ENCODE measurements at places on chromosomes 7 and 10. TPM values are rescaled to one million over a fixed set of nuclear protein-coding genes. Genes with fewer than 3 reads are reported as not detected.

The LIPJ gene
- under 0.01 TPM for total RNA-seq

The TUBB8 gene
- not detected for total RNA-seq

The PAPOLB gene
- not detected for total RNA-seq

The CCDC6 gene
- 11.4 TPM for total RNA-seq

The OR2A42 gene
- total RNA-seq, result not detected

The WIPF3 gene
- not detected for total RNA-seq

The GIMAP8 gene
- 0.12 TPM for total RNA-seq

The ACTL6B gene
- not detected for total RNA-seq

The COPG2 gene
- 39.3 TPM for total RNA-seq

The LDB3 gene
- not detected for total RNA-seq

The UNCX gene
- total RNA-seq, result not detected

The IGF2BP3 gene
- total RNA-seq, result 120 TPM

GRCh38 chr10:70378122-70378521, 4.3 kb downstream of the LRRC20 start:
- DNase-seq, result peak; percentile 77

GRCh38 chr10:126097558-126098225, 201.3 kb downstream of the FANK1 start:
- peak; percentile 26 for DNase-seq

DNA sequence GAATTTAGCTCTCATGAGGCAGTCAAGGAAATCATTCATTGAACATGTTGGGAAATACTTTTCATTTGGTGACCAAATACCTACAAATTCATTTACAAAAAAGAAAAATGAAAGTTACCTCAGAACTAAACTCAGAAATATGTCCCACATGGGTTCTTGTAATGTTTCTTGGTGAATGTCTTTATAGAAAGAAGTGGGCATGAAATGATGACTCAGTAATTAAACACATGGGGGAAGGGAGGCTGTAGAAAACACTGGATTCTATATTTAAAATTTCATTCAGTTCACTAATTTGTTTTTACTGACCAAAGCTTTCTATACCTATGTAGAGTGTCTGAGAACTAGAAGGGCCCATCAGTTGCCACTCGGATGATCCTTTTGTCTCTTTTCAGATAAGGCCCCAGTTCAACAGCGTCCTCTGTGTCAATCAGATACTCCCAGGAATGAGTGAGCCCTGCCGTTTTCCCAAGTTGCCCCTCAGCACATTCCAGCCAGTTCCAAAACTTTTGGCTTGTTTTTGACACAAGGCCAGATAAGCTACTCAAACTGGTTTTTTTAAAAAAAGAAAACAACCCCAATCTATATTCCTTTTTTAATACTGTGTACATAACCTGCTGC, 49.3 kb upstream of the AGBL3 start:
- no peak for DNase-seq

DNA sequence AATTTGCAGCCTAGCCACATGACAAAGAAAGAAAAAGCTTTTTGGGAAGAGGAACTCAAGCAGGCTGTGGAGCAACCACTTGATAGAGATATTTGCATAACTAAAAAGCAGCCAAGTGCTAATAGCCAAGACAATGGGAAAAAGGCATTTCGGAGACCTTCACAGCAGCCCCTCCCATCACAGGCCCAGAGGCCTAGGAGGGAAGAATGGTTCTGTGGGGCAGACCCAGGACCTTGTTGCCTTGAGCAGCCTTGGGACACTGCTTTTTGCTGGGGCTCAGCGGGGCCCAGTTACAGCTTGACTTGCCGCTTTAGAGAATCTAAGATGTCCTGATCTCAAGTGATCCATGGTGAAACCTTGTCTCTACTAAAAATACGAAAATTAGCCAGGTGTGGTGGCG, 38.5 kb downstream of the FAM149B1 start:
- no peak for DNase-seq

- DNase-seq, result no peak
Observed at GRCh38 chr10:12445701-12446334, 96.5 kb downstream of the CAMK1D start.

GRCh38 chr7:26588511-26588910, 275.9 kb downstream of the SKAP2 start:
- no peak for DNase-seq

DNA sequence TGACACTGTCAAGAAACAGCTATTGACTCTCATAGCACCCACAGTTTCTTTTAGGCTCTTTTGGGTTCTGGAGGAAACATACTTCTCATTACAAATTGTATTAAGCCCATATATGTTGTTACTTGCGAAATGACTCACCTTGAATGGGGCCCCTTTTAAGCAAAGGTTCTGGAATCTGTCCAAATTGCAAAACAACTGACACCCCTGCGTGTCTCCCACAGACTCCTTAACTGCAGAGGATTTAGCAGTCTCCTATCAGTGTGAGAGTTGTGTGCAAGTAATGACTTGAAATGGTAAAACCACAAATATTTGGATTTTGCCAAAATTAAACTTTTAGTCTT, 192.3 kb downstream of the DNAJC1 start:
- no peak for DNase-seq

DNA sequence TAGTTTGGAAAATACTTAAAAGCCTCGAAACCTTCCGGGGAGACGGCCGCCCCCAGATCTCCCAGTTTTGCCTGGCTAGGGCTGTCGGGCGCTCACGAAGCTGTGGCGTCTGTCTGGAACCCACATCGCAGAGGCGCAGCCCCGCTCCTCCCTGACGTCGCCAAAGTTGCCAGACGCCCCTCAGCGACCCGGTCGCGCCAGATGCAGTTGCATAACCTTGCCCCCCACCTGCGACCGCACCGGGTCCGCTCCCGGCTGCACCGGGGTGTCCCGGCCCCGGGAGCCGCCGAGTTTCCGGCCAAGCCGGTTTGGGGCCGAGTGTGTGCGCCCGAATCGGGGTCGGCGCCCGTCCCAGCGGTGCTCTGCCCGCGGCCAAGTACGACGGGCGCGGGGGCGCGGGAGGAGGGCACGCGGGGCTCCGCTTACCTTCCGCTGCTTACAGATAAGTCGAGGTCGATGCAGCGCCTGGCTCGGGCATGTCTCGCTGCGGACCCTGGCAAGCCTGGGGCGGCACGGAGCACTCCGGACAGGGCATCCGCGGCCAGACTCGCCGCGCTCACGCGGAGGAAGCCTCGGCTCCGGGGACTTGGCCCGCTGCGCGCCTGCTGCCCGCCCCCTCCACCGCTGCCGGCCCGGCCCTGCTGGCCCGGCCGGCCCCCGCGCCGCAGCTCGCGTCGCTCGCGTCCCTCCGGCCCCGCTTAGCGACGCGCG, 665 bp downstream of the INSYN2A start:
- no peak for DNase-seq

GRCh38 chr7:45446195-45446944, 127.8 kb upstream of the ADCY1 start:
- DNase-seq, result peak; percentile 67

- DNase-seq, result no peak
Observed at GRCh38 chr7:9921326-9921725, 1052.3 kb upstream of the PHF14 start.

- no peak for DNase-seq
Observed at GRCh38 chr7:76071316-76072242, 23.7 kb downstream of the MDH2 start.

DNA sequence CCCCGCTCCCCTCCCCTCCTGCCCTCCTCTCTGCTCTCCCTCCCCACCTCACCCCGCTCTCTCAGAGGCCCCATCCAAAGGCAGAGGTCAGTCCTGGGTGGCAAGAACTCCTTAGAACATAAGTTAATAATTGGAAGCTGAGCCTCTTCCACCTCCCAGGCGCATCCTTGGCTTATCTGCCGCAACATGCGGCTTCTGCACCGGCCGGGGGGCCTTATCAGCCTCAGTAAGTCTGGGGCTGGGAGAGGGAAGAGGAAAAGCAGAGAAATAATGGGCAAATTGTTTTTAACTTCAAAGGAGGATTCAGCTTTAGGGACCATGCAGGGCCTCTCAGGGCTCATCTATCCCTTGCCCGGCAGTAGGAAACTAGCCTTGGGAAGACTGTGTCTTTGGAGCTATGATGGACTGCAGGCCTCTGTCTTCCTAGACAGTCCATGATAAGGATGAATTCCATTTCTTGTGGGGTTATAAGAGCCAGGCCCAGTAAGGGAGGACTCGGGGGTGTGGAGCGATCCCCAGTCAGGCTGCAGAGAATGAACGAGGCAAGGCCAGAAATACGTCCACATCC, 411.6 kb downstream of the PLXNA4 start:
- DNase-seq, result no peak

GRCh38 chr7:127761196-127761595, 109.2 kb downstream of the SND1 start:
- no peak for DNase-seq
